ENCODE measurements at places on chromosomes 3 and 15.

- DNase-seq: no peak
Observed at GRCh38 chr3:38364721-38365400, 18.3 kb downstream of the XYLB start.

- no peak for DNase-seq
Observed at GRCh38 chr15:42069025-42069424, 25.3 kb downstream of the PLA2G4D start.

DNA sequence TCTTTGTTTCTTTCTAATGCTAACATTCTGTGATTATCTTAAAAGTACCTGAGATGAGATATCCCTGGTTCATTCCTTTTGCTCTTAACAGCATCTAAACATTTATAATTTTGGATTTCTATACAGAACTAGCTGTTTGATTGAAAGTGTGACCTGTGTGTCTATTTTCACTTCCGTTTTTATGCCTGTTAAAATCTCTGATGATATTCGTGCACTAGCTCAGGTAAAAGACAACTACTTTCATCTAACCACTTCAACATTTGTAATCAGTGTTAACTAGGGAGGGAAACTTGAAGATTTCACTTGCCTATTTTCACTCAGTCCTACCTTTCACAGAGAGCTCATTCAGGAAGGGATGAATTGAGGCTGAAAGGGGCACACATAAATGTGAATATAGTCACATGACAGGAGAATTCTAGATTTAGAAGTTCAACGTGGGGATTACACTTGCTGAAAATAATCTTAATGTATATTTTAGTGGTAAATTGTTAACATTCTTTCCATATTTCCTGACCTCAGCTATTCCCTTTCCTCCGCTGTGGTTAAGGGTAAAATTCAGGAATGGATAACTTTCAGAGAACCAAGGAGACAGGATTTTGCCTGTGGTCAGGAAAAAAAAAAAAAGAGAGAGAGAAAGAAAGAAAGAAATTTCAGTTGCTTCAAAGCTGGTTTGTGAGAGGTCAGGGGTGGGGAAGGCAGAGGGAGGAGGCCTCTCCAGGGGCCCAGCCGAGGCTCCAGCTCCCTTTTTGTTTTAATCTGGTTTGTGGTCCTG, 159.8 kb upstream of the TSC22D2 start:
- DNase-seq: no peak

GRCh38 chr3:178353006-178353694, 183.1 kb upstream of the KCNMB2 start:
- no peak for DNase-seq

GRCh38 chr3:180188512-180189309, 152.0 kb upstream of the PEX5L start:
- no peak for DNase-seq

DNA sequence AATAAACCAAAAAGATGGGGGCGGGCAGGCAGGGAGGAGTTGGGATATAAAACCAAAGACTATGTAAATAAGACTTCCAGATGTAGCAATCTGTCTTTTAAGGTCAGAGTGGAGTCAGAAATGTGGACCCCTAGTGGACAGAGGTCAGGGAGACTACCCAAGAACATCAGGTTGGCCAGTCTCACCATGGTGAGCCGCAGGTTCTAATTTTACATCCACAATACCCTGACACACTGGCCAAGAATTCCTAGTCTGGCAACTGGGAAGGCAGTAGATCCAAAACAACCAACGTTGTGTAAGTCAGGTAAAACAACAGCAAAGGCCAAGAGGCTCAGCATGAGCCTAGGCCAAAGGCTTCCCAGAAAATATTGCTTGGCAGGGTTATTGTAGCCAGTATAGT, 203.4 kb downstream of the FOXP1 start:
- no peak for DNase-seq

DNA sequence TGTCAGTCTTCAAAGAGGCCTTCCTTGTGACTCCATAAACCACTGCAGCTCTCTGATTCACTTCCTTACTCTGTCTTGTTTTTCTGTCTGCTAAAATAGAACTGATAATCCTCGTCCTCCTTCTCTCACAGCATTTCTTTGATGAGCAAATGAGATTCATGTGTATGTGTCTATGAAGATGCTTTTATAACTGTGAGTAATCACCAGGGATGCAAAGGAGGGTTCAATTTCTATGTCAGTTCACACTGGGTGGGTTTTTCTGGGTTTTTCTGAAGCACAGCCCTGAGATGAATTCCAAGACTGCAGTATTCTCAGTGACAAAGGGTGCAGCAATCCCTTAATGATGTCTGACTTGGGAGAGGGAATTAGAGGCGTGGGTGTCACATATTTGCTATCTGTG, 746.6 kb upstream of the CFAP20DC start:
- no peak for DNase-seq

DNA sequence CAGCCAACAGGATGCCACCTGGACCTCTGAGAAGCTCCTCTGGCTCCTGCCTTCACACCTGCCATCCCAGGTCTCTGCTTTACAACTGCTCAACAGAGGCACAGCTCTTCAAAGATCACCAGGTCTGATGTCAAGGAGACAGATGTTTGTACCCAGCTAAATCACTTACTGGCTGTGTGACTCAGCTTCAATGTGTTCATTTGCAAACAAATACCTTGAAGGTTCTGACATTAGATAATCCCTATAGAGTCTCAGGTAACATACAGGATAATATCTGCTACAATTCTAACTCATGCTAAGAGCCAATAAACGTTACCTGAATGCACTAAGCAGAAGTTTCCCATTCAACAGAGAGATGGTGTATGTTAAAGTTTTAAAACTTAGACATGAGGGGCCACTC, 163.4 kb upstream of the IGF1R start:
- no peak for DNase-seq

- no peak for DNase-seq
Observed at GRCh38 chr3:30646181-30646876, 39.9 kb downstream of the TGFBR2 start.

DNA sequence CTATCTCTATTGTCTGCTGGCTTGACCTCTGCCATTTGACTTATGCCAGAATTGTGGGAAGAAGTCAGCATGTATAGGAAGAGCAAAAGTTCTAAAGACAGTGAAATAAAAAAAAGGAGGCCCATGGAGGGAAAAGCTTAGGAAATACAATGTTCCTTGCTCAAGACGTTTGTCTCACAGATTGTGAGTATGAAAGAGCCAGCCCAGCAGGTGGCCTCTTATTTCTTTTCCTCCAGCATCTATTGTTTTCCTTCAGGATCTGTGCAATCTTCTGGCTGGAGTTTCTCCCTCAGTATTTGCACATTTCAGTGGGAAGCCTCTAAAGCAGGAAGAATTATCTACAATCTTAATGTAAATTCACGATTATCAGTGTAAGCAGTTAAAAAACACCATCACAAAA, 43.7 kb downstream of the ZDHHC3 start:
- no peak for DNase-seq

GRCh38 chr3:35664460-35664919, 25.2 kb downstream of the ARPP21 start:
- DNase-seq: peak; percentile 79

- DNase-seq: no peak
Observed at GRCh38 chr3:51379746-51380455, 5.2 kb upstream of the MANF start.

DNA sequence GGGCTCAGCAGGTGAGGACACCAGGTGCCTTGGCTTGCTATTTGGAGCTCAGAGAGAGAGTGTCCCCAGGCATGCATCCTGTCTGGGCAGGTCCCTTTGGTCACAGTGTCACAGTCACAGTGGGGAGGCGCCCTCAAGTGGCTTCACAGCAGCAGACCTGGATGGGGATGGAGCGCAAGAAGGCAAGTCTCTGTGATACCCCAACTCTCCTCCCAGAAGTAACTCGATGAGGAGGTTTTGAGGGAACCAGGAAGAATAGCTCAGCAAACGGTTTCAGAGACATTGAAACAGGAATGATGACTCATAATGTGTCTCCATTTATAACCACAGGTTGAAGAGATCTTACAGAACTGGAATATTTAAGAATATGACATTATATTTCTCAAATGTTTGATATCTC, 66.5 kb upstream of the SH3GL3 start:
- peak; percentile 7 for DNase-seq

DNA sequence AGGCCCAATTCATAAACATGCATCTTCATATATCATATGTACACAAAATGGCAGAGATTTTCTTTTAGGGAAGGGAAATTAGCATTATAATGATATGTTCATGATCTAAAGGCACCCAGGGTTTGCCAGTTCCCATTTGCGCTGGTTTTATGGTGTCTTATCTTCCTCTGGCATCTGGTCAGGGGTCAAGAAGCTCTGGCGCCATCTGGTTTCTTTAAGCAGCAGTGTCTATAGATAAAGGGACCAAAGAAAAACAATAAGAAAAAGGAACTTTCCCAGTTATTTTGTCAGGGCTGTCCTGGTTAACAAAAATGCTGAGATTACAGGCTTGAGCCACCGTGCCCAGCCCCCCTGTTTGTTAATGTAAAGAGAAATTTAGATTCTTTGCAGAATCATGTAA, 3.3 kb upstream of the DCP1A start:
- no peak for DNase-seq

GRCh38 chr3:120093911-120094775, at the start of gene GSK3B:
Gene GSK3B (minus strand): TSS chr3:120094447. CDS start chr3:120093434, 1,013 bp downstream.
- peak; percentile 72 for DNase-seq

DNA sequence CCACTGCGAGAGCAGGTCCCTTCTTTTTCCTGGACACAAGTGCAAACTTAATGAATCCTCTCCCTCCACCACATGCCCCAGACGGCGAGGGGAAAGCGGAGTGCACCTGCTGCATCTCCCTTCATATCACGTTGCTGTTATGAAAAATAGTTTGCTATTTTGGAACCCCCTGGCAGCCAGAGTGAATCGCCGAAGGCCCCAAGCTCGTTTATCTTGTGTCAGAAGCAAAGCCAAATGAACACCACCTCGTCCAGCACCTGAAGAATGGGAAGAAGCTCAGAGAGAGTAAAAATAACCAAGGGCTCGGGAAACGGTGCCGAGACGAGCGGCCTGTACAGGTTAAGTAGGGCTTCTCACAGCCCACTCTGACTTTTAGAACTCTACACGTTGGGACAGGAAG, 394.6 kb upstream of the RORA start:
- DNase-seq: no peak

GRCh38 chr15:91257746-91258414, 157.8 kb downstream of the SV2B start:
- DNase-seq: no peak

- no peak for DNase-seq
Observed at GRCh38 chr3:120661106-120661905, 20.7 kb downstream of the HGD start.
